Muscle of arm (tissue), 14 donors: ENCODE measurements at places on chromosomes 2 and 18. TPM values are rescaled to one million over a fixed set of nuclear protein-coding genes. Genes with fewer than 3 reads are reported as not detected.

The ASB18 gene
- polyA plus RNA-seq: 12.7 TPM

DNA sequence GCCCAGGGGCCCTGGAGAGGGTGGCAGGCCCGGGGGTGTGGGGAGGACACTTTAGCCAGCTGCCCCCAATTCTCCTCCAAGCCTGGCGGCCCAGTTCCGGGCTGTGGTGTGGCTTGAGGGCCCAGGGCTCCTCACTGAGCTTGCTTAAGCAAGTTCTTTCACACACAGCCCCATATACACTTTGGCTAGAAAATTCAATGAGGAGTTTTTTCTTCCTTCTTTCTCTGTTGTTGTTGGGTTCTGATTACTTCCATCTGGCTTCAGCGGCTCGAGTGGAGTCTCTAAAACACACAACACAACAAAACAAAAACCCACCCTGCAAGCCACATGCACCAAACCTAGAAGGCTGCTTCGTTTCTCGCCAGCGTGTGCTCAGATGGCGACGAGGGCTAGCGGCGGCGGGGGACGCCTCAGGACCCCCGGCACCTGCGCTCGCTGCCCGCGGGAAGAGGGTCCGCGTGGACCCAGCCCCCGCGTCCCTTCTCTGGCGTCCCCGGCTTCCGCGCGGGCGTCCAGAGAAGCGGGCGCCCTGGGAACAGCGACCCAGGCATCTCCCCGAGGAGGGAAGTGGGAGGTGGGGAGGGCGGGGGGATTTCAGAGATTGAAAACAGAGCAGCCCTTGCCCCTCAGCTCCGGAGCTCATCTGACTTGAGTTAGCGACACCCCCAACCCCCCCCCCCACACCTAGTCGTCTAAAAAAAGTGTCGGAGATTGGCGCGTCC is 577 bp upstream of the GLI2 start:
- no peak for DNase-seq

DNA sequence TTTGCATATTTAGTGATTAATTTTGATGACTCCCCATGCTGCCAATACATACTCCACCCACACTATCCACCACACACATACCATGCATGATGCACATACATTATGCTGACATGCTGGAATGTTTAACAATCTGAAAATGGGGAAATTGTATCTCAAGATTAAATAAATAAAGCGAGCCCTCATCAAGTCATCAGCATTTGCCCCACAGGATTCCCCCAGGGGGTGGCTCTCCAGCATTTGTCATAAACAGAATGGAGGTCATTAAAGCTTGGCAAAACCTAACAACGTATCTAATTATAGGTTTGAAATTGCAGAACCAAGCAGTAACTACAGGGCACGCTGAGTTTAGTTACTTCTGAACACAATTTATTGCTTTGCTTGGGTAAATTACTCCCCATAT is 141.2 kb upstream of the TACR1 start:
- no peak for DNase-seq

DNA sequence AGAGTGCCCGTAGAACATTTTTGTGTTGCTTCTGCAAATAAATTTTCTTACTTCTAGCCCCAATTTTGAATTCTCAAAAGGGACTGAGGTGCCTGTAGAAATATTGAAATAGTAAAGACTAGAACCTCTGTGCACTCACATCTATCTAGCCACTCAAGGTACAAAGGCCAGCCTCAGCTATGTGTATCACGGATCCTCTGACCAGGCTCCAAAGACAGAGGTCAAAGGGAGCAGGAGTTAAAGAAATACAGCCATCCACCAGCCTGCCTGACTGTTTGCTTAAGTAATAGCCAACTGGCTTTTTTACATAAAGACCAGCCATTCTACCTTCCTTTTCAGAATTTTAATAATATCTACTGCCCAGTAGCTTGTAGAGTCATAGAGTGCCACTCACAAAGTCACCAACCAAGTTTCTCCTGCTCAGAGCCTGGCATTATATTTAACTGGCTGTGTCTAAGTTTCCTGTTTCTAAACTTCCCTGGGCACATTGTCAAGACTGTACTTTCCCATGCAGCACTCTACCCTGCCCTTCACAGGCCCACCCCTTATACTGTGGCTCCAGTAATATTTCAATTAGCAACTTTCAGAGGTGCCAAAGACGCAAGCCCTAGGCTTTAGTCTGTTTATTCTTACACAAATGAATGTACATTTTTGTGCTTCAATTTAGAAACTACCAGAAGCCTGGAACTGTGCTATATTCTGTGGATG is 338.3 kb upstream of the NT5C1B start:
- DNase-seq: no peak

The CDH2 gene
- polyA plus RNA-seq: 4.4 TPM

The OR6B2 gene
- polyA plus RNA-seq: not detected

The C2orf69 gene
- 11.2 TPM for polyA plus RNA-seq

GRCh38 chr18:57518533-57518932 is 68.0 kb downstream of the FECH start:
- no peak for DNase-seq

GRCh38 chr2:234694244-234695013 is 197.5 kb upstream of the ARL4C start:
- no peak for DNase-seq

GRCh38 chr2:16137080-16137755 is 196.9 kb downstream of the MYCN start:
- no peak for DNase-seq

The TMEM200C gene
- 0.83 TPM for polyA plus RNA-seq

DNA sequence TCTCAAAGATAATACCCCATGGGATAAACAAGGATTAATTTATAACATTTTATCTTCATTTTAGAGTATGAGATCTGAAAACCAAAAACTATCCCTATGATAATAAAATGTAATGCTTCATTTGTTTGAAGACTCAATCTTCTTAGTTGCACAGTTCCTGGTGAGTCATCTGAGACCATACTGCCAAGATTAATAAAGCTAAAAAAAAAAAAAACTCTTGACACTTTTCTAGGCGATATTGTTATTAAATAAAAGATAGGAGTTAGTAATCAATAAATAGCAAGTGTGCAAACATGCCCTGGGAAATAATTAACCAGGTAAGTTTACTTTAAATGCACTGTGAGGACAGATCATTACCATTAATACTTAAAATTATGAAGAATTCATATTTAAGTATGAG is 83.9 kb downstream of the RPE start:
- DNase-seq: no peak

The ADGRF3 gene
- polyA plus RNA-seq: 0.20 TPM

DNA sequence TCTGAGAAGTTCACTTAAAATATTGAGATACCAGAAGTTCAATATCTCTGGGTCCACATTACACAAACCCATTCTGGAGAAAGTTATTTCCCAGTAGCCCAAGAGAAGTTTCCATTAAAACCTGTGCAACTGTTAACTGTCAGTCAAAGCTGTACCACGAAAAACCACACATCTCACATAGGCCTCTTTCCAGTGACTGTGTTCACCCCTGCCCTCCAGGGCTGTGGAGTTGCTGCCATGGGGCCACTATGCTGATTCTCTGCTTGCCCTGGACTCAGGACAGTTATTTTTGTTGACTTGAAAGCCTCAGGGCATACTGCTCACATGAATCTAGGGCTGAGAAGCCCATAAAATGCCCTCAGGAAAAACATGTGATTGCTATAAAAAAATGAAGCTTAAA is 153.8 kb downstream of the PIEZO2 start:
- DNase-seq: no peak

GRCh38 chr2:126864861-126865260 is 33.8 kb upstream of the TEX51 start:
- no peak for DNase-seq

- no peak for DNase-seq
These were observed 71.1 kb downstream of the DOCK10 start for GRCh38 chr2:224971214-224971613.

GRCh38 chr18:77013811-77014521 is 118.6 kb downstream of the MBP start:
- no peak for DNase-seq

The CYP1B1 gene
- polyA plus RNA-seq: 3.6 TPM

DNA sequence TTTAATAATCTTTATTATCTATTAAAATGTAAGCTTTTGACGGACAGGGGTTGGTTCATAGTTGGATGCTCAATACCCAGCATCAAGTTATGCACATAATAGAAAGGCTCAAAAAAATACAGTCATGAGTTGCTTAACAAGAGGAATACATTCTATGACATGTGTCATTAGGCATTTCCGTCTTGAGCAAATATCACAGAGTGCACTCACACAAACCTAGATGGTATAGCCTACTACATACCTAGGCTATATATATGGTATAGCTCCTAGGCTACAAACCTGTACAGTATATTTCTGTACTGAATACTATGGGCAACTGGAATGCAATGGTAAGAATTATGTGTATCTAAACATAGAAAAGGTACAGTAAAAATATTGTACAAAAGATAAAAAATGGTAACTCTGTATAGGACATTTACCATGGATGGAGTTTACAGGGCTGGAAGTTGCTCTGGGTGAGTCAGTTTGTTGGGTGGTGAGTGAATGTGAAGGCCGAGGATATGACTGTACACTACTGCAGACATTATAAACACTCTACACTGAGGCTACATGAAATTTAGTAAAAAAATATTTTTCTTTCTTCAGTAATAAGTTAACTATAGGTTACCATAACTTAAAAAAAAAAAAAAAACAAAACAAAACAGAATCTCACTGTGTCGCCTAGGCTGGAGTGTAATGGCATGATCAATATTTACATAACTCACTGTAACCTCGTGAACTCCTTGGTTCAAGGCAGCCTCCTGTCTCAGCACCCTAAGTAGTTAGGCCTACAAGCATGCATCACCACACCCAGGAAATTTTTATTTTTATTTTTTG is 201.2 kb downstream of the NBAS start:
- no peak for DNase-seq

DNA sequence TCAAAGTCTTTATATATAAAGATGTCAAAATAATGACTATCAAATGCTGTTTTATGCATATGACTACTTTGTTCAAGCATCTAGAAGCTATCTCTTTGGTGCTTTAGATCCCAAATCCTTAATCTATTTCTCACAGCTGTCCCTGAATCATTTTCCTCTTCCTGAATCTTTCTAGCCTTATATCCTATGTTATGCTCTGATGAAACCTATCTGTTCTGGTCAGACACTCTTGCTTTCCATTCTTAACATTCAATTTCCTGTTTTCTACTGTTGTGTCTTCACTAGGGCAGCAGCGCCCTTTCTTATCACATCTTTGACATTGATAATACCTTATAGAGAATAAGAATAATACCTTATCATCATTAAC is 6.3 kb upstream of the PARD3B start:
- no peak for DNase-seq

The OTOS gene
- polyA plus RNA-seq: not detected

DNA sequence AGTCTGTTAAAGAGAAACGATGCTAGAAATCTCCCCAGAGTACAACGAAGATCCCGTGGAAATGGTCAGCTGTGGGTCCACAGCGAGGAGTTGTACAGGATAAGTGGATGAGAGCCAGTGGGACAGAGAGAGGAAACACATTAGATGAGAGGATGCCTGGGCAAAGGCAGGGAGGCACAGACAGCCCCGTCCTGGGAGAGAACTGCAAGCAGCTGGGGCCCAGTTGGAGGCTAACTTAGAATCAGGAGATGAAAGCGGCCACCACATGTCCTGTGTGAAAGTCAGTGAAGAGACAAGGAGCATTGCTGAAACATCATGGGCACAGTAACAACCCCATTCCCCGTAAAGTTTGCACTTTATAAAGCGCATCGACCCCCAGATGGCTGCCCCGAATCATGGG is 157.5 kb downstream of the RAPGEF4 start:
- DNase-seq: no peak

The PRKCE gene
- polyA plus RNA-seq: 4.5 TPM

- no peak for DNase-seq
These were observed 81.1 kb upstream of the ZNF397 start for GRCh38 chr18:35159782-35160181.

The NOSTRIN gene
- 8.5 TPM for polyA plus RNA-seq

DNA sequence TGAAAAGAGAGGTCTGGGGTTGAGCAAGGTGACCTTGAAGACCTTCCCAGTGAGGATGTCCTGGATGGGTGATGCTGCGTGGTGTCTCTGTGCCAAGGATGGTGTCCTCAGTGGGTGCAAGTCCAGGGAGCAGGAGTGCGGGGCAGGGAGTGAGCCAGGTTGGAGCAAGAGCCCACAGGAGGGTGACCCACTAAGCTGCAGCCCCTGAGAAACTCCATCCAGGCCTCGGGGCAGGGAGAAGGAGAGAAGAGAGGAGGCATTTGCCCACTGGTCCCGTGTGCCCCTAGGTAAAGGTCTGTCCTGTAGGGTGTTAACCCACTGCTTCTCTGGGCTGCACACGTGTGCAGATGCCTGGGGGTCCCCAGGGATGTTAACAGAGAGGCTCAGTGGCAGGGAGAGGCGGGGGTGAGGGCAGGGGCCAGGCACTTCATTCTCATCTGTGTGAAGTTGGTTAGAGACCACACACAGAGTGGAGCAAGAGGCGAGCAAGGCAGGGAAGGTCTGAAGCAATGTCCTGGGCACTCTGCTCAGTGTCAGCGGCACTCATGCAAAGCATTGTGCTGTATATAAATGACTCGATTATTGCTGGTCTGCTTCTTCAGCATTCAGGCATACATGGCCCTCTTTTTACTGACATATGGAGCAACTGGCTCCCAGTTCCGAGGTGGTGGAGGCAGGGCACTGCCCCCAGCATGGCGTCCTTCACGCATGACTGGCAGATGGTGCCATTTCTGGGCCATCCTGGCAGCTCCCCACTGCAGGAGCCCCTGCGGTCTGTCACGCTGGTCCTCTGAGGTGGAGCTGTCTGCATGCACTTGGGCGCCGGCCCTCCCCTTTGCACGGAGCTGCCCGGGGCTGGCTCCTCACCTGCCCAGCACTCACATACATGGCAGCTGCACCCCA is 117.2 kb upstream of the HS6ST1 start:
- DNase-seq: no peak

The INHBB gene
- polyA plus RNA-seq: not detected

The CPO gene
- polyA plus RNA-seq: 0.20 TPM

DNA sequence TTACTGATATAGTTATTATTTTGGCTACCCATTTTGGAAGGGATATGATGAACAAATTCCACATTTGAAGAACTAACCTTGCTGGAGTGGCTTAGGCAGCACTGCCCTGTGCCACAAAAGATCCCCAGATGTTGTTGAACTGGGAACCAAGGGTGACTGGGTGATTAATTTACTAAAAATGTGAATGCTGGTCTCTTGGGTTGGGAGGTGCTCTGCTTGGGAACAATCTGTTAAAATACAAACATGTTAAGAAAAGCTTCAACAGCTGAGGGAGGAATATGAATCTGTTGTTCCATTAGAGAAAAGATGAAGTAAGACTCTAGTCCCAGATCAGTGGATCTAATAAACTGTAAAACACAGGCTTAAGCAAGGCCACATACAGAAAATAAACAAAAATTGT is 1860.1 kb downstream of the SUCLG1 start:
- DNase-seq: no peak

The GRHL1 gene
- polyA plus RNA-seq: 8.0 TPM

- DNase-seq: no peak
These were observed 21.4 kb downstream of the MGAT5 start for GRCh38 chr2:134275058-134275862.

DNA sequence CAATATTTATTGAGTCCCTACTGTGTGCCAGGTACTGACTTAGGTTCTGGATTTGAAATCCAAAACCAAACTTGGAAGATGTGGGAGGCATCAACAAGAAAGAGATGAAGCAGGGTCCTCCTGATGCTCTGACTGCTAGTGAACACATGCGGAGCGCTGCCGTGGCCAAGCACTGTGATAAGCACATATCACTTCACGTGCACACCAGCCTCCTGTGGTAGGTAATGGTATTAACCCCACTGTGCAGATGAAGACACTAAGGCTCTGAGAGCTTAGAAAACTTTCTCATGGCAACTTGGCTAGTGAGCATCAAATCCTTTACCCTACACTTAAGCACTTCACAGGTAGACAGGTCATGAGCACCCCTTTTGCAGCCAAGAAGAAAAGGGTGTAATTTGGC is 216.1 kb downstream of the HAUS1 start:
- DNase-seq: no peak

The MC2R gene
- 0.65 TPM for polyA plus RNA-seq

- DNase-seq: no peak
These were observed 6.3 kb upstream of the AMER3 start for GRCh38 chr2:130749078-130749477.
